Small intestine (tissue), 16 donors: ENCODE measurements at places on chromosomes 5 and 9.
A peak's percentile ranks its signal among the peaks of the same experiment; 100 is the strongest.

DNA sequence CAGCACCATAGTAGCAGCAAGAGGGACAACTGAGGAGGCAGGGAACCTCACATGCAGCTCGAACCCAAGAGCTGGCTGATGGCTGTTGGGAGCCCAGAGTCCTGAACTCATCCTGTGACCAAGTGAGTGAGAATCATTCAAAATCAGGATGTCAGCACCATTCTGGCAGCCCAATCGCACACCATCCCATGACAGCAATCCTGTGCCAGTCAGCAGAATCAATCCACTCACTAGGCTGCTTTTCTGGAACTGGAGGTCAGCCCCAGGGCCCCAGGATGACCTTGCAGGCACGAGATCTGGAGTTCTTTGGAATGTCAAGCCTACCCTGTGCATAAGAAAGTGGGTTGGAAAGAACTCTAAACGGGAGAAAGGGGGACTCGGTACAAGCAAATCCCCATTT, 67.8 kb upstream of the TAF11L2 start:
- DNase-seq = no peak

- DNase-seq = no peak
Observed at GRCh38 chr9:133528876-133529241, 4.1 kb upstream of the MYMK start.

GRCh38 chr5:148228392-148228984, 9.8 kb upstream of the MARCOL start:
- DNase-seq = no peak

- DNase-seq = no peak
Observed at GRCh38 chr9:82706786-82707185, 356.2 kb downstream of the RASEF start.

- no peak for DNase-seq
Observed at GRCh38 chr5:81901586-81901985, 70.2 kb upstream of the ATG10 start.

- DNase-seq = no peak
Observed at GRCh38 chr5:158647264-158647663, 452.5 kb downstream of the EBF1 start.

DNA sequence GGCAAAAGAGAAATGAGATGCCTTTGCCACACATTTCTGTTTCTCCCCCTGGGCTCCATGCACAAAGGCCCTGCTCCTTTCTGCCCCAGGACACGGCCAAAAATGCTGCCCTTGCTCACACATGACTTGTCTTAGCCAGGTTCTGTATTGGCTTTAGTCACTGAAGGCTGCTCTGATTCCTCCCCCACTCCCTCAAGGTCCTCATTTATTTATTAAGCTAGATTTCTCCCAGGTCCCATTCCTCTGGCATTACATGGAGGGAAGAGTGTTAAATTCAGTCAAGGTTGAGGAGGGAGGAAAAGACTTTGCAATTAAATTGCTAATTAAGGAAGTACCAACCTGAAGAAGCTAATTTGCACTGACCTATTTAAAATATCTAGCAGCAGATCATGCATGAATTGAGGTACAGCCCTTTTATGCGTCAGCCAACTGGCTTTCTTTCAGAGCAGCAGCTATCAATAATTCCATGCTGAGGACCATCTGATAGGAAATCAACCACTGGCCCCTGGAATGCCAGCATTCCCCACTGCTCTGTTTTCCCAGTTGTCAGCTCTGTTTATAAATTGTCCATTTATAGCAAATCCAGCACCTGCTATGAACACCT, 81.2 kb upstream of the MAP3K1 start:
- no peak for DNase-seq

DNA sequence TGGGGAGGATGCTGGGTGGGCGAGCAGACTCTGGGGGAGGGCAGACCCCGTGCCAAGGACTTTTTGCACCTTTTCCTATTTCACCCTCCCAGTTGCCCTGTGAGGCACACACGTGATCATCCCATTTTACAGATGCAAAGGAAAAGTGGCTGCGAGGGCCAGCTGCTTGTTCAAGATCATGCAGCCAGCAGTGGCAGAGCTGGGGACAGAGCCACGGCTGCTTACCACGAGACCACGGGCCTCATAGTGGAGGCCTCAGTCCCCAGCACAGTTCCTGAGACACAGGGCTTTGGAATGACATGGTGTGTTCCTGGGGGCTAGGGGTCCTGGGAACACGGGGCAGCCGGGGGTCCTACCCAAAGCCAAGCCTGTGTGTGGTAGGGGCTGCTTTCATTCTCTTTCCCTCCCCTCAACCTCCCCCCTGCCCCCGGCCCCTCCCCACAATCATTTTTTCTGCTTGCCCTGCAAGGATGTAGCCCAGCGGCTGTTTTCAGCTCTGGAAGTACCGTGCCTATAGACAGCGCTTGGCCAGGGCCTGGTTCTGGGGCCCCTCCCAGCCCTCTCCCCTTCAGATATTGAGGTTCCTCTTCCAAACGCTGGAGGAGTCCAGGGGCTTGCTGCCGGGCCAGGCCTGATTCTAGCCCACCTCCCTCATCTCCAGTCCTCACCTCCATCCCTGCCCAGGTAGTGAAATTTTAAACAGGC, 58.5 kb upstream of the IER5L start:
- no peak for DNase-seq

DNA sequence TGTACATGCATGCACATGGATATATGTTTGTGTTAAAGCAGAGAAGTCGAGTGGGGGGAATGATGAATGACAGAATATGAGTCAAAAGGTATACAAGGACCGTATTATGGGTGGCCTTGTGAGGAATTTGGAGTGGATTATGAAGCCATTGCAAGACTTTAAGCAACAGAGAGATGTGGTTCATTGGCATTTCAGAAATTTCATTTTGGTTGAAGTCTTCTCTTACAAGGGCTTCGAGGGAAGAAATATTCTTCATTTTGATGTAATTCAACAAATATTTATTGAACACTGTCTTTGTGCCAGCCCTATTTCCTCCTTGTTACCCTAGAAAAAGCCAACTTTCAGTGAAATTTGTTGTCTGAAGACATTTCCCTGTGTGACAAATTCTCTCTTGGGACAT, 83.9 kb upstream of the SLCO6A1 start:
- DNase-seq = no peak

DNA sequence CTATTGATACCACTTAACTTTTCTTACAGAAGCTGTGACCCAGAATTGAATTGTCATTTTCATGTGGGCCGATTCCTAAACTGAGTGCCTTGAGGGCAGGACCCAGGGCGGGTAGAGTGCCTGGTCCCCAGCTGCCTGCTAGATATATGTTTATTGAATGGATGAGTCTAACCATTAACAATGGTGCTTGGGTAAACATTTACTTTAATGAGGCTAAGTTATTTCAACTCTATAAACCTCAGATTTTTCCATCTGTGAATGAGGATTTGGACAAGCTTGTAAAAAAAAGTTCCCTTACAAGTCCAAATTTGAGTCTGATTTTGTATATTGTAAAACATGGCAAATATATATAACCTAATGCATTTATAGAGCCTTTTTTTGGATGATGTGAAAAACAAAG, 181.8 kb upstream of the ELL2 start:
- peak; percentile 12 for DNase-seq

DNA sequence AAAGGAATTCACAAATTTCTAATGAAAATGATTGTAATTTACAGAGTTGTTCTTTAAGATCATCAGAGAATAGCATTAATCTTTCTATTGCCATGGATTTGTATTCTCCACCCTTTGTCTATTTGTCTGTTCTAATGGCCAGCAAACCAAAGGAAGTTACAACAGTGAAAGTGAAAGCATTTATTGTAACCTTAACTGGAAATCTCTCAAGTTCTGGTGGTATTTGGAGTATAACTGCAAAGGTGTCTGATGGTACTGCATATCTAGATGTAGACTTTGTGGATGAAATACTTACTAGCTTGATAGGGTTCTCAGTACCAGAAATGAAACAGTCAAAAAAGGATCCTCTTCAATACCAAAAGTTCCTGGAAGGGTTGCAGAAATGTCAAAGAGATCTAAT, 21.7 kb downstream of the RMI1 start:
- DNase-seq = peak; percentile 32

- DNase-seq = peak; percentile 19
Observed at GRCh38 chr9:9913276-9913832, 699.4 kb downstream of the PTPRD start.

DNA sequence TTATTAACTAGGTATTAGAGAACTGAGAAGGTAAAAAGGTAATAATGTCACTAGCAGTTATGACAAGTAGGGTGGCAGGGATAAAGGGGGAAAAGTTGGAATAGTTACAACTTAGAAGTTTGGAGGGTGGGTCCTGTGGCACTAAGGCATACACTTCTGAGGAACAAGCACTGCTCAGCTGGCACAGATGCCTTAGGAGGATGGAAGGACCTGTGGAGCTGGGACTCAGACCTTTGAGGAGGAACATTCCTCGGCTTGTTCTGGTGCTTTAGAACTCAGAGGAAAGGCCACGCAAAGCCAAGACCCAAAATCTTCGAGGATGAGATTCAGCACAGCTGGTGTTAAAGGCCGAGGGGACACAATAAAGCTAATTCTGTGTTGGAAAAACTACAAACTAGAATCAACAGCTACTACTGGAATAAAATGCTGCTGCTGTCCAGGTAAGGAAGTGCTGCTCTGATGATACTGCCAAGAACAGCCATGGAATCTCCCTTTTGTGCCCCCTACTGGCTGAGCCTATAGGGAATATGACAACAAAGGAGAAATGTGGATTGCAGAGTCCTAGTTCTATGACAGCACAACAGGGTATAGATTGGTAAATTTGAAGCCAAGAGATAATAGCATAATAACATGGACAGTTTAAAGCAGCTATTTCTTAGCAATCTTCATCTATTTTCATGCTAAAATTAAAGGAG, 126.7 kb downstream of the SLC25A46 start:
- DNase-seq = peak; percentile 6

GRCh38 chr5:34657274-34657921, 1.3 kb downstream of the RAI14 start:
- no peak for DNase-seq

DNA sequence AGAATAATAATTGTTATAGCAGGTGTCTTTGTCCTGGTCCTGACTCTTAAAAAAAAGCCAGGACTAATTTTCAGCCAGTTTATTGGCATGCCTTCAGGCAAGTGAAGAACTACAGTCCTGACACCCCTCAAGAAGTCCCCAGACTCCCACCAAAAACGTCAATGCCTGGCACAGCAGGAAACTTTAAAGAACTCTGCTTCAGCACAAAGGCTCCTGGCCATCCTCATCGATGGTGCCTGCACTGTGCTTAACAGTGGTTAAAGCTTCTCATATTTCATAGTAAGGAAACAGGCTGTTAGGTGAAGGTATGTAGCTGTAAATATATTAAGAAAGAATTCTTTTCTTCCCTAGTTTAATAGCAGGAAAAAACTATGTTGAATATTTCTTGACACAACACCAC, 280.1 kb upstream of the PUM3 start:
- no peak for DNase-seq

DNA sequence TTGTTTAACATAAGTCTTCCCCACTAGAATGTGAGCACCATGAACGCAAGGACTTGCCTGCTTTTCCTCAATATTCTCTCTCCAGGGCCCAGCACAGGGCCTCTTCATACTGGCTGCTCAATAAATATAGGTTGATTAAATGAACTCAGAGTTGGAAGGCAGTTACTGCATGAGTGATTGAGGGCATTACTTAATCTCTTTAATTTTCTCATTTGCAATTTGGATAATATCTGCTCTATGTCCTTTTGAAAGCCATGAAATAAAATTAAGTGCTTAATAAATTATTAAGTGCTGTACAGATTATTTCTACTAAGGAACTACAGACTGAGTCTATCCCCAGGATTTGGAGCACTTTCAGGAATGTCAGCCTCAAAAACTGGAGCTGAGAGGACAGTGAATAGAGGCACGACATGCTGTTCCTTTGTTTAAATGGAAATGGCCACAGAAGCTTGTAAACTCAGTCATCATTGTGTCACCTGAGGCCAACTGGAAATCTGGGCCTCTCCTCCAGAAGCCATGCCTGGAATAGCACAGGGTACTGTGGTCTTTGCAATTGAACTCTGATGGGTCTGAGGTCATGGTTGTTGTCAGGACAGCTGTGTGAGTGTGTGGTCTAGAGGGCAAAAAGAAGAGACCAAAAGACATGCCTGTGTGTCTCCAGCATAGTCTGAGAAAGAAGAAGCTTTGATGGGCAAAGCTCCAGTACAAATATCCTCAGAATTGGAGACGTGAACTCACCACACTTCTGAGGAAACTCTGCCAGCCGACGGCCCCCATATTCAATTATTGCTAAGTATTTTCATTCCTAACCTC, 86.1 kb downstream of the SH3TC2 start:
- DNase-seq = no peak

- DNase-seq = no peak
Observed at GRCh38 chr9:123609844-123610243, 253.8 kb downstream of the CRB2 start.
